ENCODE measurements at places on chromosomes 6 and 20.

GRCh38 chr6:119497988-119498727 lies 148.6 kb upstream of the MAN1A1 start:
- no peak for DNase-seq

DNA sequence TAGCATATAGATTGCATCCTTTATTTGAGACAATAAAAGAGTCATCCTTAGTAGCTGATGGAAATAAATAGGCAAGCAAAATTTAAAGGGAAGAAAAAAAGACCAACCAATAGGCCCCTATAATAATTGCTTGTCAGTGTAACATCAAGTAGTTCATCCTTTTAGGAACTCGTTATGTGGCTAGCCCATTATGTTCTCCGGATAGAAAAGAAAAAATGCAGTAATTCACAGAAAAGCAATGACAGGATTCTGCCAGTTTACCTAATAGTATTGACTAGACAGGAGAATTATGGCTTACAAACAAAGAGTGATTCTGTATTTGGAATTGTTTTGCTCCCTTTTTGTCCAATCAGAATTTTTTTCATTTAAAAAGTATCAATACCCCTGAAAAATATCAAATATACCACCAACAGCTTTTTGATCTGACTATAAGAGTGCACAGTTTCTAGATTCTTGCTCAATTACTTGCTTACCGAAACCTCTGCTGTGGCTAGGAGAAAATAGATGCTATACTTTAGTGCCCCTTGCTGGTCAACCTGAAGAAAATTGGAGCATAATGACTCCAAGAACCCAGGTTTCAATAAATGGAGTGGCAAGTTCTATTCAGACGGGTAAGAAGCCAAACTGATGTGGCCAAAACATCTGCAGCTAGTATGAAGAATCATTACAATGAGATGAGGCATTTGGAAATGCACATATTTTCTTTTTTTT lies 91.5 kb upstream of the SASH1 start:
- DNase-seq = peak; percentile 21

DNA sequence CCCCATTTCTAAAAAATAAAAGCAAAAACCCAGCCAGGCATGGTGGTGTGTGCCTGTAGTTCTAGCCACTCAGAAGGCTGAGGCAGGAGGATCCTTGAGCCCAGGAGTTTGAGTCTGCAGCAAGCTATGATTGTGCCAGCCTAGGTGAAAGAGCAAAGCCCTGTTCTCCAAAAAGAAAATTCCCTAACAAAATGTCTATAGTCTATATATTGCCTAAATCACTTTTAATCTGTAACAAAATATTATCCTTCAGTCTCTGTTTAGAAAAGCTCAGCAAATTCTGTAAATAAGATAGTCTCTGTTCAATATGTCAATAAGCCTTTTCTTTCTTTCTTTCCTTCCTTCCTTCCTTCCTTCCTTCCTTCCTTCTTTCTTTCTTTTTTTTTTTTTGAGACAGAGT lies 75.8 kb upstream of the ZFP64 start:
- DNase-seq = no peak

DNA sequence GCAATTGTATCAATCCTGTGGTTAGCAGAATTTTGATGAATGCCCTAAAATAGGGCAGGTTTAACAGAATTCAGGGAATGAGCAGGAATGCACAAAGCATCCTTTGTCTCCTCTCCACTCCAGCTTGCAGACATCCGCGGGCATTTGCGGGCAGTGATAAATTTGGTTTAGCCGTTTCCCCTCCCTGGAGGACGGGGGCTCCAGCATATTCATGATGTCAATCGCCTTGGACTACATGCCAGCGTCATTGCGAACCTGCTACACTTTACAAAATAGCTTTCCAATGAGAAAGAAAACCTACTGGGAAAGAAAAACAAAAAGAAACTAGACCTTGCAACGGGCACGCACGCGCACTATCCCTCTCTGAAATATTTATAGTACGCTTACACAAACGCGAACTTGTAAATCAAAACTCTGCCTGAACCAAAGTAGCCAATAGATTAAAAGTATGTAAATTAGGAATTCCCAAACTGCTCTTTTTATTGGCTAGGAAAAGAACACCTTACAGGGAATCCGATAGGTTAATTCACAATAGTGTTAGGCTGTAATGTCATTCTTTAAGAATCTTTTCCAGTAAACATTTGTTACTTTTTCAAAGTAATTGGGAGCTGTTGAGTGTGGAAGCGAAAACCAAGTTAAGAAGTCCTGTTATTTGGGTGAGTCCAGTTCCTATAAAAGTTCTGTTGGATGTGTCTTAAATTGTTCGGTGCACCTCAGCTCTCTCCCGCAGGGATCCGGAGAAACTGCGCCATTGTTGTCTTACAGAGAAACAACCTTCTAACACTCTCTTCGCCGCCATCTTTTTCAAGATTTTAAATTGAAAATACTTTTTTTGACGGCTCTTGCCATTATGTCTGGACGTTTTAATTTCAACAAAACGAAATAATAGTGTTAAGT lies 136.7 kb downstream of the HFE start:
- peak; percentile 74 for DNase-seq

GRCh38 chr6:155995281-155995680 lies 539.6 kb upstream of the NOX3 start:
- DNase-seq = no peak

- no peak for DNase-seq
Observed at GRCh38 chr6:119449331-119450156, 100.0 kb upstream of the MAN1A1 start.

- peak; percentile 64 for DNase-seq
Observed at GRCh38 chr6:139407718-139408222, 33.3 kb upstream of the CITED2 start.

DNA sequence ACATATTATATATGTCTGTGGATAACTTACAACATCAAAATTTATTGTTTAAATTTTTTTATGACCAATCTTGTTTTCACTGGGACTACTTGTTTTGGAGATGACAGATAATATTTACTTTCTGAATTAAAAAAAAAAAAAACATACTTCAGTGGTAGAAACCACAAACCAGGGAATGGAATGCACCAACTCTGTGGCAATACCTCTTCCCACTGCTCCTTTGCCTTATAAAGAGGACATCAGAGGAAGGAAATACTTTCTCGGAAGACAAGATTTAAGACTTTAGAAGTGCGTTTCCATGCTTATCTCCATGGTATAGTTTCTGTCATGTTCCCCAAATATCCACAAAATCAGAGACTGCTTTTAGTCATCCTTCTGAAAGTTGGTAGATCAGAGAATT lies 1241.1 kb upstream of the EYS start:
- DNase-seq = peak; percentile 50

GRCh38 chr6:33752646-33753015 lies 5.9 kb upstream of the IP6K3 start:
- no peak for DNase-seq

- peak; percentile 61 for DNase-seq
Observed at GRCh38 chr20:56429502-56429901, 17.4 kb downstream of the CASS4 start.

DNA sequence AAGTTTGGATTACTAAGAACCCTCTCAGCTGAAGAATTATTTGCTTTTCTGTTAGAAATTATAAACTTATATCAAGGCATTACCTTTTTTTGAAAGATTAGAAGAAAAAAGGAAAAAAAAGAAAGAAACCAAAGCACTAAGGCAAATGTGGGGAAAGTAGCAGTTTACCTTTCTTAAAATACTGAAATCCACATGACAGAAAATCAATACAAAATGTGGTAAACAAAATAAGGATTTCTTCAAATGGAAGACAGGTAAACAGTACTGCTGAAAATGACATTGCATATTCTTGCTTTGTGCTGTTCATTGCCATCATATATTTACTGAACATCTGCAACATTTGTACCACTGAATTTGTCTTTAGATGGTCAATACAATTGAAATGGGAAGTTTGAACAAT lies 411.2 kb upstream of the PLCB4 start:
- no peak for DNase-seq

- DNase-seq = no peak
Observed at GRCh38 chr6:89566930-89567629, 71.5 kb downstream of the LYRM2 start.

DNA sequence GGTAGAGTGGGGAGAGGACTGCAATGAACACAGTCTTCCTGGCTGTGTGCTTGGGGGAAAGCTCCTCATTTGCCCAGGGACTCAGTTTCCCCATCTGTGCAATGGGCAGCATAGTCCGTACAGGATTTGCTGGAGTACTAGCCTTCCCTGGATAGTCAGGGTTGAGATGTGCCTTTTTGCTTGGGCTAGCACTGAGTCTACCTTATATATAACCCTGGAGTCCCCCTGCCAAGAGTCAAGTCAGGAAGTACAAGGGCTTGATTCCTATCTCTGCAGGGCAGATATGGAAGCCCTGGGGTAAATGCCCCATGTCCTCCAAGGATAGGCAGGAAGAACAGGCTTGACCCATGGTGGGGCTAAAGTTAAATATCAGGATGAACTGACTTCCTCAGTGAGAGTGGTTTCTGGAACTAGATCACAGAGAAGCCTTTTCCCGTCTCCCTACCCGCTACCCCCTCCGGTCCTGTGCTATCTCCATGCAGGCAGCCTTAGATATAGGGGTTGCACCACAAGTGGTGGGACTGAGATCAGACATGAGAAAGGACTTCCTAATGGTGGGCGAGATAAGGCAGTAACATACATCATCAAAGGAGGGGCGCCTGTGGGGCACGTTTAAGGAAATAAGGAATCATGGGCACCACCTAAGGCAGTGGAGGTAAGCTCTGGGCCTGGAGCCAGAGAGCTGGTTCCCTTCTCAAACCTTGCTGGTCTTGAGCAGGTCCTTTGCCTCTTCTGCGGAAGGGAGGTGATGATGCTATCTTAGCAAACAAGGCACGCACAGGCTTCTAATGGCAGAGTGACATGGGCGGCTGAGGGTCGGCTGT lies 157.9 kb downstream of the MRPL14 start:
- DNase-seq = no peak

- DNase-seq = no peak
Observed at GRCh38 chr20:2858591-2858990, 14.7 kb upstream of the PTPRA start.

DNA sequence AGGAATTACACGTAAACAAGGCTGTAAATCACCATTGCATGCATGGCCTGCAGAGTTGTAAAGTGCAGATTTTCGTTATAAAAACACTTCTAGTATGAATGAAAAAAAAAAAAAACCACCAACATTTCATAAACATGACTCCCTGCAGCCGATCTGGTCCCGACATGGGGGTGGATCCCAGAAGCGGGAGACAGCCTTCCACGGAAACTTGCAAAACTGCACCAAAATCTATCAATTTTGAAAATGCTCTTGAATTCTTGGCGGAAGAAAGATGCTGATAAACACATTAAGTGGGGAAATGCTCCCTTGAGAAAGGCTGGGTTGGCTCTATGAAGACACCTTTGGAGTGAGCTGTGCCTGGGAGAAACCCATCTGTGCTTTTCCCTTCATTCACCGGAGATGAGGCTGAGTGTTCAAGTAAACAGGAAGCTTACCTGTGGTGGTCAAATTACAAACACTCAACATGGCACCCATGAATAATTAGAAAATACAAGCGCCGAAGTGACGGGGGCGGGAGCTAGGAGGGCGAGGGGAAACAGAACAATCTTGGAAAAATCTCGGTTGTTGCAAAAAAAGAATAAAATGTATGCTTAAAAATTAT lies 845 bp upstream of the ANKRD60 start:
- no peak for DNase-seq

GRCh38 chr20:57884956-57885355 lies 175.1 kb upstream of the PMEPA1 start:
- DNase-seq = no peak

DNA sequence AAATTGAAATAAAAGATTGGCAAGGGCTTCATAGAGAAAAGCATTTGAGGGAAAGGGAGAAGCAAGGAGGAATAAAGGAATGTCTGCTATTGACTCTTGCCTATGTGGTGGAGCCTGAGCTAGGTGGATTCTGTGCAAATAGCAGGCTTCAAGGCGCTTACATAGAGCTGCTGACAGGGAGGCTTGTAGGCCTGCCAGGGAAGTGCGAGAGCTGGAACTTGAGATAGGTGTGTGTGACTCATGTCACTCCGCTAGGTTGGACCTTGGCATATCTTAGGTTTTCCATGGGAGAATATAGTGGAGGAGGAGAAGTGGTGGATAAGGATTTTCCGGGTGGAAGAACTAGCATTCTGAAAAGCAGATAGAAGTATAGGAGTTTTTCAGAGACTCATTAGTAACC lies 14.0 kb downstream of the SNRNP48 start:
- no peak for DNase-seq

DNA sequence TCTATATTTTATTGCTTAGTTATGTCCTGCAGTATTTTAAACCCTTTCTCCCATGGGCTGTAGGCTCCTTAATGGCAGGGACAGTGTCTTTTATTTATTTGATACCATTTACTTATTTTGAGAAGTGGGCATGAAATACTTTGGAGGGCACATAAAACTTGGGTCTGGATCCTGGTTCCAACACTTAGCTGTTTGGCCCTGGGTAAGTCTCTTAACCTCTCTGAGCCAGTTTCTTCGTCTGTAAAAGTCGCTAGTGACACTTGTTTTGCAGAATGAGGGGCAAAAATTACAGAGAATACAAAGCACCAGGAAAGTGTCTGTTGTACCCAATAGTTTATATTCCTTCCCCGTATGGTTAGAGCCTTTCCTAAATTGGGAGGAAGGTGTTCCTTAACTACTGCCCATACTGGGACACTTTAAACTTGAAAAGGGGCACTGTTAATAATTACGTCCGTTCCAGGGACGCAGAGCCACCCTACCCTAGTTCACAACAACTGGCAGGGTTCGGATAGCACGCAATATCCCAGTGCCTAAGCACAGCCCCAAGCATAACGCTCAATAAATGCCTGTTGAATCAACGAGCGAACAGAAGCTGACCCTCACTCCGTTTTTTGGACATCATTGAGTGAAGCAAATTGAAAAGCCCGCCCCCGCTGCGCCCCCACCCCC lies 6.0 kb upstream of the ARMC12 start:
- no peak for DNase-seq

- DNase-seq = no peak
Observed at GRCh38 chr6:143698759-143699429, 21.1 kb downstream of the PHACTR2 start.

DNA sequence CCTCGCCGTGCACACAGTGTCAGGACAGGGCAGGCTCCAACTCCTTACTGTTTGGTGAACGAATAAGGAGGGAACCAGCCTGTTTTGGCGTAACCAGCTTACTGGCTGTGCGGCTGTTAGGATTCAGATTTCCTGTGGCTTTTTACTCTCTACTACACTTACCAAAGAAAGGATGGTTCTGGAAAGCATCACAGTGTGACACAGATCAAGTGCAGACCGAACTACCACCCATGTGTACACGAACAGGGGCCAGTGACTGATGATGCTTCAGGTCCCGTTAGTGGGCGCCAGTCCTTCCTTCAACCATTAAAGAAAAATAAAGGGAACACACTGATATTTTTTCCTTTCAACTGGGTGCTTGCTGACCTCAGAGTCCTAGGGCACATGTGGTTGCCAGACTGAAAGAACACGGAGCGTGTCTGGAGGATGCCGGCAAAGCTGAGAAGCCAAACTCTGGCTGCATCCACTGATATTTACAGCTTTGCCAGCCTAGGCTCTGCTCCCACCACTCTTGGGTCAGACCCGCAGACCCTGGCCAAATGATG lies 352.3 kb upstream of the AGPAT4 start:
- DNase-seq = no peak

DNA sequence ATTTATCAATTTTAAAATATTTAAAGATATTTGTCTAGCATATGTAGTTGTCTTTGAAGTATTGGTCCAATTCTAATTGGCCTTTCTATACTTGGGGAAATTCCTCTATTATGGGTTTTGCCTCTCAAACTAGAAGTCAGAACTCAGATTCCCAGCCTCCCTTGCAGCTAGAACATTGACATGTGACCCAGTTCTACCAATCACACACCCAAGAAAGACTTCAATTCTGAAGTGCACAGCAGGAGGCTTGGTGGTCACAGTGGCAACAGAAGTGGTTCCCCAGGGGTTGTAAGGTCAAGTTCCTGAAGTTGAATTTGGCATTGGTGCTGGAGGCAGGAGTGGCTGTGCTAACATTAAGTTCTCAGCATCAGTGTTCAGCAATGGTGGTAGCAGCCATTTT lies 14.8 kb upstream of the FKBP5 start:
- no peak for DNase-seq

Measured in HTR-8/SVneo (cell line).